ENCODE measurements at places on chromosomes 12 and 14. TPM values are rescaled to one million over a fixed set of nuclear protein-coding genes. Genes with fewer than 3 reads are reported as not detected.

The OLR1 gene
- not detected for total RNA-seq

The ADAMTS20 gene
- total RNA-seq, result not detected

The IL31 gene
- total RNA-seq, result not detected

The TAS2R9 gene
- 0.19 TPM for total RNA-seq

The PLCZ1 gene
- not detected for total RNA-seq

The SIX1 gene
- 0.48 TPM for total RNA-seq

The IRF9 gene
- total RNA-seq, result 35.6 TPM

The CCDC63 gene
- total RNA-seq, result not detected

The C12orf56 gene
- total RNA-seq, result not detected

The GPRC5D gene
- not detected for total RNA-seq

The LRRK2 gene
- 0.33 TPM for total RNA-seq

The KRT2 gene
- not detected for total RNA-seq

The MYBPC1 gene
- not detected for total RNA-seq

The CLEC4D gene
- total RNA-seq, result not detected

The VDR gene
- total RNA-seq, result 0.38 TPM

The TMTC2 gene
- 10.1 TPM for total RNA-seq

The ABHD12B gene
- total RNA-seq, result not detected

The A2M gene
- total RNA-seq, result 37.6 TPM

The RTN1 gene
- 0.10 TPM for total RNA-seq

The CCDC196 gene
- not detected for total RNA-seq

The ANKRD13A gene
- total RNA-seq, result 57.2 TPM

The NANOG gene
- not detected for total RNA-seq

Measured in vein endothelial cell (primary cell).